ENCODE measurements at places on chromosomes 5 and 9. TPM values are rescaled to one million over a fixed set of nuclear protein-coding genes. Genes with fewer than 3 reads are reported as not detected.

DNA sequence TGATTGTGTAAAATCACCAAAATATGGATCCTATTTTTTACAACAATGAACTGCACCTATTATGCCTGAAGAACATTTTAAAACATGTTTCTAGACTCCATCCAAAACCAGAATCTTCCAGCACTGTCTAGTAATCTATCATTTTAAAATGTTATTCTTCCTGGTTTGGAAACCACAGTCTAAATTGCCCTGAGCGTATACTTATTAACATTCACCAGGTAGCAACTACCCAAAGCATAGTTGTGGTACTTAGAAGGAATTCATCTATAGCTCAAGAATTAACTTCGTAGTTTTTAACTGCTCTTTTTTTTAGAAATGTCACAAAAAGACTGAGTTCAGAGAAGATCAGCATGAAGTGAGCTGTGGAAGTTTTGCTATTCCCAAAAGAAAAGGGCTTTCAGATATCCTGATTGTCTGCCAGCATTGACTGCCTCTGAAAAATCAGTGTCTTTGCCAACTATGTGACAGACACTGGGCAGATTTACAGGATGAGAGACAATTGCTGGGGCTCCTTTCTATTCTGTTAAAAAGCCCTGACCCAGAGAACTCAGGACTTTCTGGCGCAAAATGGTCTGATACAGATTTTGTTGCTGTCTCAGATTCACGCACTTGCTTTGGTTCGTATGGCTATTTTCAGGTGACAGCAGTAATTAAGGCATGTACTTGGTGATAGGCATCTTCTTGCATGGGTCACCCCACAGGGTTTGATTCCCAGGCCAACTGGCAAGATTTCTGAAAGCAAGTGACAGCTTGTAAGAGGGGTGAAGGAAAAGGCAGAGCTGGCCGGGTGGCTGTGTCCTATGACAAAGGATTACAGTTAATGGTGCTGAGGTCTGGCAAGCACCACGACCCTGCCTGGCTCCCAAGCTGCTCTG lies 152.5 kb upstream of the RAI14 start:
- DNase-seq: peak; percentile 49

DNA sequence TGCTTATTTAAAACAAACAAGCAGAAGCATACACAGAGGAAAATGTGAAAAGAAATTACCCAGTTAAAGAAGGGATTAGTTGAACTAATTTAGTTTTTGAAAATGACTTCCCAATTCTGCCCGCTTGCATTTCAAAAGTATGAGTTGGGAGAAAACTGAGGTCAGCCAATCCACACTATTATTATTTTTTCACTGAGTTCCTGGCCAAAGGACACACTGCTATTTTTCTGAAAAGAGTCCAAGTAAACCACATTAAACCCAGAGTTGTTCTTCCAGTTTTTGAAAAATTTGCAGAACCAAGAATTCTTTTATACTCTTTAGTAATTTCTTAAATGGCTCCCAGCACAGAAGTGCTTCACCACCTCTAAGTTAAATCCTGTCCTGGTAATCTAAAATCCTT lies 7.5 kb downstream of the SMU1 start:
- no peak for DNase-seq

DNA sequence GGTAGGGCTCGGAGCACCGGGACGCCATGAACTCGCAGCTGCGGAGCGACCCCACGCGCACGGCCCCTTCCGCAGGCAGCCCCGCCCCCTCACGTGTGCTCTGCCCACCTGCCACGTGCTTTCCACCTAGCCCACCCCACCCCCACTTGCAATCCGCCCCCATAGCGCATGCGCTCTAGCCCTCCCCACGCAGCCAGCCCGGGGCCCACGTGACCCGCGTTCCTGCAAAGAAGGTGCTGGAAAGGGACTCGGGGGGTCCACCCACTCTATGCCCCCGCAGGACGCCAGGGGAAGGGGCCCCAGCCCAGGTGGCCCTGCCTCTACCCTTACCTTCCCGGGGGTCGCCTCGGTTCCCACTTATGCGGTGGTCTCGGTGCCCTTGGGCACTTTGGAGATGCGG lies at the start of gene SOHLH1:
Gene SOHLH1, minus strand, starts transcription at position 42 of the 400 bp plus-strand sequence. Its CDS starts 14 bp downstream, at position 28.
- no peak for DNase-seq

DNA sequence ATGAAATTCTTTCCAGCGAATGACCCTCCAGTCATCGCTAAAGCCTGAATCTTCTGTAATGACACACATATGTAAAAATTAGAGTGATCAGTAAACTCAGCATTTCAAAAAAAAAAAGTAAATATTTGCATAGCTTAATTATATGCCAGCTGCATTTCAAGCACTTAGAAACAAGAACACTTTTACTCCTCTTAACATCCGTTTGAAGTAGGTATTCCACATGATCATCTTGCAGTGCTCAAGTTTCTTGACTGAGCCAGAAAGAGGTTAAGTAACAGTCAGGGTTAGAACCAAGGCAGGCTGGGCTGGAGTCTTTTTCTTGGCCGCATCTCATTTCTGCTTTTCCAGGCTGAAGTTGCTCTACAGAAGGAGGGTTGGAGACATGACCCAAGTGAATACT lies 27.6 kb downstream of the EGFLAM start:
- DNase-seq: no peak

DNA sequence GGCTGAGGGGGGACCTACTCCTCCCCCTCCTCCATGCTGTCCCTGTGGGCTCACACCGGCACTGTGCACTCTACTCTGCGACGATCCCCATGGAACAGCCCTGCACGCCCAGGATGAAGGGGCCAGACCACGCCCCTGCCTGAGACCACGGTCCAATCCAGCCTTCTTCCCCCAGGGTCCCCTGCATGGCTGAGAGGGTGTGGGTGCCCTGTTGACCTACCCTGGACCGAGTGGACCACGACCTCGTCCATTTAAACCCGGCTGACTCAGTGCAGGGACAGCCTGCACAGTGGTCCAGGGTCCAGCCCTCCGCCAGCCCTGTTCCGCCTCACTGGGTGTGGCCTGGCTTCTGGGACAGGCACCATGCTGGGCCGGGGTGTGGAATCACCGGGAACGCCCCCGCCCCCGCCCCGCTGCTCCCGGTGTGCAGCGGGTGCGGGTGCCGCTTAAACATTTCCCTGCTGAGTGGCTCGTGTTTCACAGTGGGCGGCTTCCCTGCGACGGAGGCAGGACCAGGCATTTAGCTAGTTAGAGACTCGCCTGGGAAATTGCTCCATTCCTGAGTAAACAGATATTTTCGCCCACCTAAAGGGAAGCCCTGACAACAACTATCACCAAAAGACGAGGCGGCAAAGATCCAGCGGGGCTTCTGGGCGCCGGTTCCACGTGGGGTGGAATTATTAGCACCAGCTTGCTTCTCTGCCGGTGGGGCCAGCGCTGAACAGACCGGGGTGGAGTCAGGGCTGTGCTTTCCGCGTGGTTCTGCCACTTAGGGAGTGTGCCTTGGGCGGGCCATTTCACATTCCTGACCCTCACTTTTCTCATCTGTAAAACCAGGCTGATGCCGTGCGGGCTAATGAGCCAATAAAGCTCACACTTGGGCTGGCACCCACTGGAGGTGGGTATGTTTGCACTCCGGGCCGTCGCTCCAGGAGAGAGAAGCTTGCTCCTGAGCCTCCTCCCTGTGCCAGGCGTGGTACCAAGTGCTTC lies 22.6 kb downstream of the DBH start:
- peak; percentile 61 for DNase-seq

GRCh38 chr5:54860321-54860720 lies 125.1 kb downstream of the ESM1 start:
- DNase-seq: no peak

GRCh38 chr9:115717711-115718173 lies 435.8 kb upstream of the PAPPA start:
- no peak for DNase-seq

- no peak for DNase-seq
Observed at GRCh38 chr9:15354713-15355112, 47.7 kb upstream of the TTC39B start.

- DNase-seq: peak; percentile 81
Observed at GRCh38 chr9:6680797-6681146, 35.2 kb upstream of the GLDC start.

GRCh38 chr5:149700347-149700746 lies 29.8 kb upstream of the PPARGC1B start:
- DNase-seq: peak; percentile 64

- DNase-seq: no peak
Observed at GRCh38 chr5:142095035-142095434, 13.5 kb upstream of the NDFIP1 start.

DNA sequence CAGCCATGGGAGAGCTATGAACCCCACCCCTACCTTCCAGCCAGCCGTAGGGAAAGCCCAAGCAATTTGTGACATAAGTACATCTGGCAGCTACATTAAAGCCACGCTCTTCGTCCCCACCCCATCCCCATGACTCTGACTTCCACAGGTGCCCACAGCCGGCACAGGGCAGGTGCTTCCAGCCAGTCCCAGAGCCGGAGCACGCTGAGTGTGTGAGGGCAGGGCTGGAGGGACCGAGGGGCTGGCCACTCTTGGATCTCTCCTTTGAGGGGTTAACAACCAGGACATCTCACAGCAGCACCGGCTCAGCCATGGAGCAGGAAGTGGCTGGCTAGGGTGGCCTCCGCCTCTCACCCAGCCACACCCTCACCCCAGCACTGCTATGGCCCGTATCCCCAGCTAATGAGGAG lies 2.4 kb upstream of the FAM78A start:
- peak; percentile 44 for DNase-seq

GRCh38 chr5:98588215-98588614 lies 185.2 kb upstream of the RGMB start:
- no peak for DNase-seq

DNA sequence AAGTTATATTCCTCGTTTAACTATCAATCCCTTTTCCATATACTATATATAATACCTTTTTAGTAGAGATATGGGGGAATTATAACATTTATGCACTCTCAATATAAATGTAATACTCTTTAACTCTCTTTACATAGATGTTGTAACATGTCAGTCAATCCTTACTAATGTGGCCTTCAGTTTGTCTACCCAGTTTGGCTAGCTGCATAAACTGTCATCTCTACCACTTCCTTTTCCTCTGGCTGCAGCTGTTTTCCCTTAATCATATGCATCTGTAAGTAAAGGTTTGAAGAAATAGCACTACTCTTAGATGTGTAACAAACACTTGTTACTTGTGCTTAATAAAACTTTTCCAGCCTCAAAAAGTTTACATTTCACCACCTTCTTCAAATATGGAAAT lies 13.4 kb downstream of the ABHD17B start:
- DNase-seq: no peak

GRCh38 chr5:56457887-56458812 lies 225.0 kb upstream of the ANKRD55 start:
- DNase-seq: peak; percentile 48

DNA sequence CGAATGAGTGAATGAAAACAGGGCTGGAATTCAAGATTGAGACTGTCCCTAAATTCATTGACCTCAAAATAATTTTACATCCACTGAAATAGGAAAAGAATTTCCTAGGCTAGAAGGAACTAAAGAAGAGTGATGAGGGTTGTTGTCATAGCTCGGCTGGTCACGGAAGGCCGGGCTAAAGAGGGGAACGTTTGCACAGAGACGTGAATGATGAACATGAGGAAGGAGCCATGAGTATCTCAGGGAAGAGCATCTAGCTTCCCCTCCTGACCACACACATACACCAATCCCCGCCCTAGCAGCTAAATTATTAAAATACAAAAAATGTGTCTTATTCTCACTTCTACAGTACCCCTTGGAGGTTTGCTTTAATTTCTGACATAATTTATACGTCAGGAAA lies 124.4 kb upstream of the ABCA1 start:
- DNase-seq: no peak

DNA sequence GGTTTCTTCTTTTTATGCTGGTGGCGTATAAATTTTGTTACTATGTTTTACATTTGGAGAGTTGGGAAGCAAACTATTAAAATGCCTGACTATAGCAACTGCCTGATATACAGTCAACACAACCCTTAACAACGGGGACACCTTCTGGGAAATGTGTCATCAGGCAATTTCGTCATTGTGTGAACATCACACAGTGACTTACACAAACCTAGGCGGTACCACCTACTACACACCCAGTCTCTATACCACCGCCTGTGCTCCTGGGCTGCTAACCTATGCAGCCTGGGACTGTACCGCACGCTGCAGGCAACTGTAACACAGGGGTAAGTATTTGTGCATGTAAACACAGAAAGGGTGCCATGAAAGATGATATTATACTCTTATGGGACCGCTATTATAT lies 1.3 kb upstream of the CDHR2 start:
- no peak for DNase-seq

- no peak for DNase-seq
Observed at GRCh38 chr9:13088720-13089427, 190.6 kb downstream of the MPDZ start.

DNA sequence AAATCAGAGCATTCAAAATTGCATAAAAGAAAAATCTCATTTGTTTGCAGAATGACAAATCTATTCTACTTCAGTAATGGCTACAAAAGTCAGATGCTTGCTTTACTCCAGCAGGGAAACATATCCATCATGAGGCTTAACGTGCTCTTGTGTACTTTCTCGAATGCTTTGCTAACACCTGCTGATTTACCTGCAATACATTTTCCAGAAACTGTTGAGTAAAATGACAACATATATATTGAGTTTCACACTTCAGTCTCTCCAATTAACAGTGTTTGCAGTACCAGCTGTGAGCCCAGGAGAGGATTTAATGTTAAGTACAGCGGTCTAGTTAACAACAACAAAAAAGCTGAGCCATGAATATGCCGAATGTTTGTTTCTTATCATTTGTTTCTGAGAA lies 391.5 kb upstream of the SMC2 start:
- no peak for DNase-seq

- no peak for DNase-seq
Observed at GRCh38 chr9:23594421-23594820, 231.6 kb downstream of the ELAVL2 start.

DNA sequence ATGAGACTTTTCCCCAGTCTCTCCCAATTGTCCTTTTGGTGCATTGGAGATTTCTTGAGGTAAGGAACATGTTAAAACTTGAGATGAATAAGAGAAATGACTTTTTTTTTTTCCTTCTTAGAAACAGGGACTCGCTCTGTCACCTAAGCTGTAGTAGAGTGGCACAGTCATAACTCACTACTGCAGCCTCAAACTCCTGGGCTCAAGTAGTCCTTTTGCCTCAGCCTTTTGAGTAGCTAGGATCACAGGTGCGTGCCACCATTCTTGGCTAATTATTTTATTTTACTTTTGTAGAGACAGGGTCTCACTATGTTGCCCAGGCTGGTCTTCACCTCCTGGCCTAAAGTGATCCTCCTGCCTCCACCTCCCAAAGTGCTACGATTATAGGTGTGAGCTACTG lies 25.9 kb downstream of the CDC42SE2 start:
- no peak for DNase-seq

GRCh38 chr5:5347442-5347841 lies 75.0 kb upstream of the ICE1 start:
- DNase-seq: no peak

- DNase-seq: no peak
Observed at GRCh38 chr5:96788112-96788749, 19.5 kb downstream of the ERAP1 start.

The PCDHGA4 gene
- total RNA-seq: 9.3 TPM

The SLC31A2 gene
- 14.1 TPM for total RNA-seq

The CDKN2A gene
- 0.67 TPM for total RNA-seq

The FLT4 gene
- total RNA-seq: 5.6 TPM

The FYB1 gene
- 4.2 TPM for total RNA-seq

The CNTNAP3B gene
- 11.2 TPM for total RNA-seq

The TRAF1 gene
- 2.2 TPM for total RNA-seq

The PLCXD3 gene
- total RNA-seq: 79.3 TPM

The PPWD1 gene
- 17.0 TPM for total RNA-seq

The ANKDD1B gene
- not detected for total RNA-seq

The PDE8B gene
- total RNA-seq: 0.62 TPM

The SV2C gene
- not detected for total RNA-seq

The STXBP1 gene
- total RNA-seq: 50.9 TPM

The DNAI1 gene
- not detected for total RNA-seq

The HMCN2 gene
- total RNA-seq: 5.2 TPM

The HTR4 gene
- total RNA-seq: 0.22 TPM

The ZNF658 gene
- 12.1 TPM for total RNA-seq

All from Right ventricle myocardium superior (tissue), 1 donor.